Fibroblast of the aortic adventitia (primary cell): ENCODE measurements at places on chromosomes 3 and 15. TPM values are rescaled to one million over a fixed set of nuclear protein-coding genes. Genes with fewer than 3 reads are reported as not detected.

SELENOT gene
- total RNA-seq = 37.9 and 150 TPM in 2 replicates

- no peak for DNase-seq
Measured at GRCh38 chr3:112632596-112632995, 8.3 kb downstream of the CCDC80 start.

- DNase-seq = no peak
Measured at GRCh38 chr3:79378064-79378463, 389.7 kb downstream of the ROBO1 start.

FBLN2 gene
- total RNA-seq = 452 and 600 TPM in 2 replicates

PATL2 gene
- total RNA-seq = 0.72 and 0.82 TPM in 2 replicates

- DNase-seq = peak; percentile 85
Measured at GRCh38 chr3:27216955-27217552, 152.1 kb downstream of the NEK10 start.

DNA sequence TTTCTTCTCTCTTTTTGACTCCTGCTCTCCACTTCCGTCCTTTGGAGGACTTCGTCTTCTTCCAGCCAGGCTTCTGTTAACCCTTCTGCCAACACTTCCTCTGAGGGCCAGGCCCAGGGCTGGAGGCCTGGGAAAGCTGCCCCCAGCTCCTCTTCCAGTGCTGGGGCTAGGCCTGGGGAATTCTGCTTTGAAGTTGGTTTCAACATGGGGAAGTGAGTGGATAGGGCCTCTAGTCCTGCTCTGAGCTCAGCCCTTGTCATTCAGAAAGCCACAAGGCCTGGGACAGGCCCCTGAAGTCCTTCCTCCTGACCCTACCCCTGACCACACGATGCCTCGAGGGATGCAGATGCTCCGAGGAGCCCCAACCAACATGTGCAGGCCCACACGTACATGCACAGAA, 53.9 kb upstream of the HERC1 start:
- DNase-seq = no peak

GRCh38 chr3:111351334-111351733, 190.7 kb upstream of the CD96 start:
- DNase-seq = no peak

GRCh38 chr15:42064271-42064670, 30.1 kb downstream of the PLA2G4D start:
- DNase-seq = no peak

- DNase-seq = no peak
Measured at GRCh38 chr15:91124132-91124531, 24.1 kb downstream of the SV2B start.

CTNNB1 gene
- 461 and 693 TPM in 2 replicates for total RNA-seq

DNA sequence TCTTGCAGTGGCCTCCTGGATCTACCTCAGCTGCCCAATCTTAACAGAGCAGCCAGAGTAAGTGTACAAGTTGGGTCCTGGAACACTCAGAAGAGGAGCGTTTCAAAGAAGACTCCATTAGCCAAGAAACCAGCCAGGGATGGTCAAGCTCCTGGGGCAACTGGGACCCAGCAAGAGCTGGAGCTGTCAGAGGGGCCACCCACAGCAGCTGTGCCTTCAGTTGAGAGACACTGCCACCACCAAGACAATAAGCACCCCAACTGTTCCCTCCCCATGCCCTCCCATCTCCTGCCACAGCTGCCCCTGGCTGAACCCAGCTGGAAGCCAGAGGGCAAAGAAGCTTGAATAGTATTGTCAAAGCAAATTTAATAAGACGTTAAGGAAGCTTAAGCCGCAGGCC, 110.6 kb upstream of the TLE3 start:
- DNase-seq = no peak

DNA sequence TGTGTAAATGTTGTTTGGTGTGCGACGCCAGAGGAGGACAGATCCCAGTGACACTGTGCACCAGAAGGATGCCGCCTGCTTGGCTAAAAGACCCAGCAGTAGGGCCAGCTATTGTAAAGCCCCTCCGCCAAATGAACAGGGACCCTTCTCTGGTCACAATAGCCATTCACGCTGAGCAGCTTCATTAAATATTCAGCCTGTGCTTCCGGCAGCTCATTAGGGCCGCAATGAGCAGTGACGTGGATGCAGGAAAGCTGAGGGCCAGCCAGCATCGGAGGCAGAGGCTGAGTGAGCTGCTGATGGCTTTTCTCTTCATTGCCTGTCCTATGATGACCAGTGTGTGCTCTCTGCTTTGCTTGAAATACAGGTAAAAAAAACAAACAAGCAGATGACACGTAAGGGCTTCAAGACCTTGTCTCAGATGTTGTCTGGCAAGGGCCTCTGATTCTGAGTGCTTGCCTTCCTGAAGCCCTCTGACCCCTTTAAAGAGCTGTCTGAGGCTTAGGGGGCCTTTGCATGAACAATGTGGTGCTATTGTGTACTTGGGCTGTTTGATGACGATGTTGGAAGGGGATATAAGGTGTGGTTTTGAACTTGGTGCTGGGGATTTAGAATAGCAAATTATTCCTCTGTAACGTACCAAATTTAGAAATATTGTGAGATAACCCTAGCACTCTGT, 130.4 kb downstream of the FEZF2 start:
- no peak for DNase-seq

STRIT1 gene
- total RNA-seq = not detected in 2 replicates

DNA sequence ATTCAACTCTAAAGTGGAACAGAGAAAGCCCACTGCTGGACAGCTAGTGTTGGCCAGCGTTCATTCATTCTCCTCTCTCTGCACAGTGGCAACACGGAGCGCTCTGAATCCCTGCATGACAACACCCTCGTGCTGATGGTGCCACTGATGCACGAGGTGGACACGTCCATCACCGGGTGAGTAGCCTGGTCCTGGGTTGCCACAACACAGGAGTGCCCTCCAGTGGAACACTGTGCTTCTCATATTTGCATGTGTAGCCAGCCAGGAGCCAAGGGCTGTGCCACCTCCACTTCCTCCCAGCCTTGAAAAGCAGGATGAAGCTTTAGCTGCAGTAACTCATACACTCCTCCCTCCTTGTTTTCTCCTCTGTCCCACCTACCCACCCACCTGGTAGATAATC, 120.0 kb upstream of the CTDSPL start:
- DNase-seq = no peak

DNA sequence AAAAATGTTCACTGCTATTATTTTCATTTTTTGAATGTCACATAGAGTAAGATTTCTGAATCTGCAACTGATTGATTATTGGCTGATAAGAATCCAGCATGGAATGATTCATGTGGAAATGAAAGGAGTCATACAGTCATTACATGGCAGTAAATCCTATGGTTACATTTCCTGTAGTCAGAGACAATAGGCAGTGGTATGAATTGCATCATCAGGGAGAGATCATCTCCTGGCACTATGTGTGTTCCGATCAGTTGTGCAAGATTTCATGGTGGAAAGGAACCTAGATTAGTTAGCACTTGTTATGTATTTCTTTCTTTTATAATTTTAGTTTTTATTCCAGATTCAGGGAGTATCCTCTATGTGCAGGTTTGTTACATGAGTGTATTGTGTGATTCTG, 38.8 kb downstream of the SLC12A1 start:
- DNase-seq = peak; percentile 30

DNA sequence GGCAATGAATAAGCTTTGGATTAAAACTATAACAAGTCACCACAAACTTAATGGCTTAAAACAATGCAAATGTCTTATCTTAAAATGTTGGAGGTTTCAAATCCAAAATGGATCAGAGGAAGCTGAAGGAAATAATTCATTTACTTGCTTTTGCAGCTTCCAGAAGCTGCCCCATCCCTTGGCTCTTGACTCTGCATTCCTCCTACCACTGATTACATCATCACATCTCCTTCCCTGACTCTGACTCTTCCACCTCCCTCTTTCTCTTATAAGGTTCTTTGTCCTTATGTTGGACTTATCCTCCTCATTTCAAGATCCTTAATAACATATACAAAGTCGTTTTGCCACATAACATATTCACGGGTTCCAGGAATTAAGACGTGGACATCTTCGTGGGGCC, 982.8 kb upstream of the ROBO1 start:
- DNase-seq = peak; percentile 14

DNA sequence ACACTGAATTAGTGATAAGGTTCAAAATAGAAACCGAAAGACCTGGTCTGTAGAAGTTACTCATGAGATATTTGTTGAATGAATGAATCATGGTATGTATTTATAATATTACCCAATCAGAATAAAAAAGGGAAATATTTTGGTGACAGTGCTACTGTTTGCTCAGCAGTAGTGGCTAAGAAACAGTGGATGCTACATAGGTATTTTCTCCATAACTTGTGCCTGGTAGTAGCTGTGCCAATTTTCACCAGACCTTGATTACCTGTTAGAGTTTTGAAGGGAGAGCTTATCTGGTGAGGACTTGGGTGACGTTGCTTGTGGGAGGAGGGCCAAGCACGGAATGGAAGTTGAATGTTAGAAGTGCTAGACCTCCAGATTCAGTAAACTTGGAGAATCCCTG, 14.3 kb downstream of the LIMD1 start:
- DNase-seq = peak; percentile 60

GRCh38 chr3:101615525-101615924, 41.5 kb downstream of the PCNP start:
- no peak for DNase-seq

GRCh38 chr15:91113030-91113429, 13.0 kb downstream of the SV2B start:
- no peak for DNase-seq

DNA sequence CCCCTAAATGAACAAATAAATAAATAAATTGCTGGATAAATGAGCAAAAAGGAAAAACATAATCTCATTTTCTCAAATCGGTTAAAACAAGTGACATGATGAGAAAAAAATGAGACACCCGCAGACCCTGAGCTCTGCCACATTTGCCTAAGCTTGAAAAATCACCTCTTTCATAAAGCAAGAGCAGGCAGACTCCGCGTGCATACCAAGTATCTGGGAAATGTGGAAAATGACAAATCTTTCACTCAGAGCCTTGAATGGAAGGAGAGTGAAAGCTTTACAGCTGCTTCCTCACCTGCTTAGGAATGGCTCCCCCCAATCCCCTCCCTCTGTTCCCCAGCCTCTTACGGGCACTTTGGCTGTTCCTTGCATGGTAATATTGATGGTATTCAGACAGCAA, 355.5 kb upstream of the SUCLG2 start:
- no peak for DNase-seq

GRCh38 chr15:41284427-41285177, 47.8 kb downstream of the OIP5 start:
- peak; percentile 50 for DNase-seq

LTF gene
- not detected in 2 replicates for total RNA-seq

DNA sequence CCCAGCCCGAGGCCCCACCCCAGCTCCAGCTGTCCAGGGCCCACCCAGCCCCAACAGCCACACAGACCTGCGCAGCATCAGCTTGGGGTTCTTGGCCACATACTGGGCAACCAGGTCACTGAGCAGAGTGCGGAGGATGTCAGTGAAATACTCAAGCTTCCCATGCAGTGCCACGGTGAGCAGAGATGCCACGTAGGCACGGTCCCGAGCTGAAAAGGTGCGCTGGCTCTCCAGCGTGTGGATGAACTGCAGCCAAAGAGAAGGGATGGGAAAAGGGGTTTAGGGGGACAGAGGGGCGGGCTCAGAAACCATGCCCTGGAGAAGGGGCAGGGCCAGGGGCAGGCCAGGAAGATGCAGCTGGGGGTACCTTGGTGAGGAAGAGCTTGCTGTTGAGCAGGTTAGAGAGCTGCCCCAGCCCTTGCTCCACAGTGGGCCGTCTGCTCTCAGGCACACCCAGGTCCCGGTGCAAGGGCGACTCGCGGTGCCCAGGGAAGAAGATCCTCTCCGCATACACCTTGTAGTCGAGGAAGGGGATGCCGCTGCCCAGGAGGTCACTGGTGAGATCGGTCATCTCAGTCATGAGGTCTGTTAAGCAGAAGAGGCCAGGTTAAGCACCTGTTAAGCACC, 17.4 kb downstream of the PLXNB1 start:
- no peak for DNase-seq

CHRM5 gene
- not detected in 2 replicates for total RNA-seq

AHSG gene
- total RNA-seq = not detected in 2 replicates

DNA sequence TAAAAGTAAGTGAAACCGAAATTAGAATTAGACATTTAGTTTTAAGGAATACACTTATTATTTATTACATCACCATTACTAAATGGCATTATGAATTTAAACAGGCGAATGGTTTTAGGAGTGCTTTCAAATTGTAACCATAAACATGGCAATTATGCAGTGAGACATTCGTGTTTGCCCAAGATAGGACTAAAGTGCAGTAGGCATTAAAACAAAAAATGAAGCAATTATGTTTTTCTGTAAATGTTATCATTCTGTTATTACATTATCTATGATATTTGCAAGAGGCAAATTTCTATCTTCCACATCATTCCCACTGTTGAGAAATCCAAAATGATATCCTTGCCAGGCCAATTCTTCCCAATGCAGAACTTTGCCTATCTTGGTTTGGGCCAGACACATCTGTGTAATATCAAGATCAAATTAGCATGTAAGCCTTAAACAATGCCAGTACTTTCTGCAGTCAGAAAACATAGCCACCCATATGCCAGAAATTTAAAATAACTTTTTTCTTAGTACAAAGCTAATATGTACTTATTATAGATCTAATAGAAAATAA, 156.9 kb downstream of the ATP8B4 start:
- DNase-seq = peak; percentile 98

- DNase-seq = no peak
Measured at GRCh38 chr3:79246875-79247724, 520.7 kb downstream of the ROBO1 start.

CACNA2D2 gene
- not detected in 2 replicates for total RNA-seq

DNA sequence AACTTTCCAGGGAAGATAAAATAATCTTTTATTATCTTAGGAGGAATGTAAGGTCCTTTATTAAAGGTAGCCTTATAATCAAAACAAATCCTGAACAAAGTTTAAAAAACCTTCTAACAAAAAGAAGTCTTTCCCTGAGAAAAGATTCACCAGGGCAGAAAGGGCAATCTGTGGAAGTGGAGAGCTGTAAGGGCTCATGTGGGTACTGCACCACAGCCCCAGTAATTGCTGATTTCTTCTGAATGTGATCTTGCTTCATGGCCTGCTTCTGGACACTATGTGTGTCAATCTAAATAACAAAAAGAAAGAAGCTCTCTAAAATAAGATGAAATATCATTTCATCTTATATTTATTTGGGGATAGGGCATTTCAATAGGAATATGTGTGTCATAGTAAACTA, 1501.6 kb downstream of the OTOL1 start:
- no peak for DNase-seq

- no peak for DNase-seq
Measured at GRCh38 chr3:33260104-33260503, 17.1 kb upstream of the FBXL2 start.

DNA sequence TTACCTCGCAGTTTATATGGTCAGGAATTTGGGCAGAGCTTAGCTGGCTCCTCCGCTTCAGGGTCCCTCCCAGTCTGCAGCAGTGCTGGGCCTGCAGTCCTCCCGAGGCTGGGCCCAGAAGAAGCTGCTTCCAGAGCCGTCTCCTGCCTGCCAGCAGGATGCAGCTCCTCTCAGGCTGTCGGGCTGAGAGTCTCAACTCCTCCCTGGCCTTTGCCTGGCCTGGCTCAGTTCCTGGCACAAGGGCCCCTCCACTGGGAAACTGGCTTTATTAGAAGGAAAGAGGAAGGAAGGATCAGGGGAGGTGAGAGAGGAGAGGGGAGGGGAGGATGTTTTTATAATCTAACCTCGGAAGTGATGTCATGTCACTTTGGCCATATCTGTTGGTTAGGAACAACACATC, 72.8 kb downstream of the GABRG3 start:
- no peak for DNase-seq

IMPG2 gene
- 0.45 and 0.65 TPM in 2 replicates for total RNA-seq

- DNase-seq = no peak
Measured at GRCh38 chr15:46856839-46857502, 860.3 kb upstream of the SEMA6D start.

- no peak for DNase-seq
Measured at GRCh38 chr3:35785234-35785888, 146.0 kb downstream of the ARPP21 start.

- no peak for DNase-seq
Measured at GRCh38 chr3:175580318-175580717, 721.2 kb downstream of the NAALADL2 start.

GP9 gene
- total RNA-seq = not detected in 2 replicates
